ENCODE measurements at places on chromosomes 5 and 9. TPM values are rescaled to one million over a fixed set of nuclear protein-coding genes. Genes with fewer than 3 reads are reported as not detected.

- no peak for DNase-seq
These were observed 443.8 kb downstream of the BNC2 start for GRCh38 chr9:16426716-16427115.

GRCh38 chr9:110590816-110591215 lies 11.3 kb upstream of the SVEP1 start:
- no peak for DNase-seq

- DNase-seq, result no peak
These were observed 28.7 kb downstream of the NEK6 start for GRCh38 chr9:124286292-124286931.

GRCh38 chr5:121239951-121240350 lies 611.7 kb upstream of the FTMT start:
- no peak for DNase-seq

NEURL1B gene
- total RNA-seq, result 0.35 TPM

GABRB2 gene
- total RNA-seq, result not detected
